ENCODE measurements at places on chromosomes 3 and 15.
A peak's percentile ranks its signal among the peaks of the same experiment; 100 is the strongest.

GRCh38 chr3:185282696-185283373, 29.0 kb upstream of the EHHADH start:
- DNase-seq: peak; percentile 95

GRCh38 chr3:178762385-178762784, 226.1 kb downstream of the KCNMB2 start:
- no peak for DNase-seq

DNA sequence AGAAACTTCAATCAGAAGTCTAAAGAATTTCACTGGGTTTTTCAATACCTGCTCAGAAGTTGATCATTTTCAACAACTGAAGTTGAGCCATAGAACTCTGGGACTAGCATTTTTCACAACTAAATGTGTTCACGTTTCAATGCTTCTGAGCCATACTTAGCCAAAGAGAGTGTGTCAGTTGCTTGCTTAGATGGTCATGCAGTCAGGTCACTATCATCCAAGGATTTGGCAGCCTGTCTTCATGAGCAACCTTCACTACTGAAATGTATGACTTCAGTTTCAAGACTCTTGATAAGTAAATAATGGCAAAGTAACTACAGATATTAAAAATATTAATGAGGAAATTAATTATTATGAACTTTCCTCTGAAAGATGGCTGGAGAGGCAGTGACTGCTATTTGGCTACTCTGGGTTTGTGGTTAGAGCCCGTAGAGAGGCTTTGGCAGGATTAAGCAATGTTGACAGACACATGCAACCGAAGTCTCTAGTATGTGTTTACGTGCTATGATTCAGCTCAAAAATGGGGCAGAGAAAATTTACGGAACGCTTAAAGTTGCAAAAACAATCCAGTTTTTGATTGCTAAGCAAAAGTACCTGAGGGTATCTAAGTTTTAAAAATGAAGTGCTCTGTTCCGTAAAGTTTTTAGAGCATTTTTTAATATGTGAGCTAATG, 133.8 kb downstream of the GMNC start:
- DNase-seq: no peak

DNA sequence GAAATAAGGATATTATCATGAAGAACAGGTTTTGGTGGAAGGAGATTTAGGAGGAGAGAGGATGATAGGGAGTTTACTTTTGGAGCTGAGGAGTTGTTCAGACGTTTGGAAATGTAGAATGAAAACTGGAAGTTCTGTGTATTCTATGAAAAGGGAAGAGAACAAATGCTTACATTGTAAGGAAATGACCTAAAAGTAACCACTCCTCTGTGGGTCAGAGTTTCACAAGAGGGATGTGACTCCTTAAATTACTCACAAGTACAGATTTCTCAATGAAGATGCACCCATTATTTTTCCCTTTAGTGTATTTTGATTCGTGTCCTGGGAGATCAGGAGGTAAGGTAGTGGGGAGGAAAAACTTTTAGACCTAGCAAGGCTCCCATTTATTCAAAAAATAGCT, 4.0 kb downstream of the RNF13 start:
- no peak for DNase-seq

- no peak for DNase-seq
These were observed 26.5 kb upstream of the TIMP4 start for GRCh38 chr3:12185172-12185710.

DNA sequence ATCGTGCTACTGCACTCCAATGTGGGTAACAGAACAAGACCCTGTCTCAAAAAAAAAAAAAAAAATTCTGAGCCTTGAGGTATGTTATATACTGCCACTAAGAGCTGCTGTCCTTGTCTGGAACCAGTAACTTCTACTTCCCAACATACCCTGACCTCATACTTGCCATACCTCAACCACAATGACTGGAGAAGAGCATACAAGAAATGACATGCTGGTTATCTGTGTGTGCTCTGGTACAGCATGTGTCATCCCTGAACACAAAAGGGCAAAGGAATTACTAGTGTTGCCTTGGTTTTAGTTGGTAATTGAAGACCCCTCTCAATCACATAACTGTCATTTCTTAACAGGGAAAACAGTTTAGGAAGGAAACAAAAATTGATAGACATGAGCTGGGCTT, 54.5 kb downstream of the MRPS25 start:
- DNase-seq: no peak

GRCh38 chr3:149401926-149402310, 24.5 kb upstream of the TM4SF1 start:
- no peak for DNase-seq

- DNase-seq: peak; percentile 63
These were observed 1.4 kb downstream of the ST6GAL1 start for GRCh38 chr3:186931532-186932280.

DNA sequence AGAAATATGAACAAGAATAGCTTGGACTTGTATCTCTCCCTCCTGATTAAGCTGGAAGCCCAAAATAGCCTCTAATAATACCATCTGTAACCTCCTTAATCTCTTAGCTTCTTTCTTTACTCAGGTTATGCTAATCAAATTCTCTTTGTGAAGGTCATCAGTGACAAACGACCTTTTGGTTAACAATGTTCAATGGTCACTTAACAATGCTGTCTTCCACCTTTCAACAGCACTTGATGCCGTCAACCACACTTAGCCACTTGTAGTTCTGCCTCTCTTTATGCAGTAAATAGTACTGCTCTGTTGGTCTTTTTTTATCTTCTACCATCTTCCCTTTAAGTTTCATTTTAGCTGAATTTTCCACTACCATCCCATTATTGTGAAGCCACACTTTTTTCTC, 476.6 kb upstream of the TGFBR2 start:
- DNase-seq: no peak

DNA sequence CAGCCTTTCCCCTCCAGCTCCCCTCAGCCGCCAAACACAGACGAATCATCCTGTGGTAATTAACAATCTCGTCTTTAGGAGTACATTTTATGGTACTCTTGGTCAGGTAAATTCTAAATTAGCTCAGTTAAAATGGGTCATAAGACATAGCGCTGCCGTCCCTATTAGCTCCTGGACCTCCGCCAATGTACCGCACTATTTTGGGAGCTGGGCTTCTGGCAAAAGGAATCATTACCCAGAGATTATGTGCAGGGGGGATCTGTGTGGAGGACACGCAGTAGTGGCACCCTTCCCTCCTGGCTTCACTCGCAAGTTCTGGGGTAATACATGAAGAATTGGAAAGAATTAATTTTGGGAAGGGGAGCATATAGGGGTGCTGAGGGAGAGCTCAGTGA, 68.6 kb upstream of the ONECUT1 start:
- DNase-seq: no peak

DNA sequence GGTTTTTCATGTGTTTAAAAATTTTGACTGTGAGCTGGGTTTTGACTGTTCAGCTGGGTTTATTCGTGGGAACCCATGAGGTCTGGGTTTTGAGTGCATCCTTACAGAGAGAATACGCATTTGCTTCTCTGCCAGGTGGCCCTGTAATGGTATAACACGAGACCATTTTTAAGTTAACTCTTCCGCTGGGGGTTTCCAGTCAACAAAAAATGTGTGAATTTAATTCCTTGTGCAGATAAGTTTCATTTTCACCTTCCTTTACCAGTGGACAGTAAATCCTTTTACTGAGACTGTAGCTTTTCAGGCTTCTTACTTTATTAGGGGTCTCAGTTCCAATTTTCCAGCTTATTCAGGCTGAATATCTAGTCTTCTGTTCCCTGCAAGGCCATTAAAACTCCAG, 149.6 kb downstream of the OPA1 start:
- no peak for DNase-seq

DNA sequence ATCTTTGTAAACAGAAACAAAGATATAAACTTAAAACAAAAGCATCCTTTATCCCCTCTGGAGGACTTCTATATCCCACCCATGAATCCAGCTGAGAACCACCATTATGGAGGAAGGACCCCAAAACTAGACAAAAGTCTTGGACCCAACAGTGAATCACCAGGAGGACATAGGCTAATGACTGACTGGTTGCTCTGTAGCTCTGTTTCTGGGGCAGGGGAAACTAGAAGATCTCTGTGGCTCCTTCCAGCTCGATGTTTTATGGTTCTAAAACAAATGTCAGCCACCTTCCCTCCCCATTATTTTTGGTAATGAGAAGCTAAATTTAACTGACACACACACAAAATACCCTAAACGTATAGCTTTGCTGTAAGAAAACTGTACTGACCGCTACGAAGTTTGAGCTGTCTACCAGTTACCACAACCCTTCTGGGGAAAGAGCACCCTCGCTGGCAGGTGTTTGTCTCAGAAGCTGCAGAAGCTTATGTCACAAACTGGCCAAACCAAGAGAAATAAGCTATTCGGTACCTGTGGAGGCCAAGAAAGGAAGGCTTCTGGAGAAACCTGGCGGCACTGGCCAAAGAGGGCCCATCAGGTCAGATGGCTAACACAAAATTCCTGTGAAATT, 36.4 kb downstream of the MB21D2 start:
- DNase-seq: no peak

DNA sequence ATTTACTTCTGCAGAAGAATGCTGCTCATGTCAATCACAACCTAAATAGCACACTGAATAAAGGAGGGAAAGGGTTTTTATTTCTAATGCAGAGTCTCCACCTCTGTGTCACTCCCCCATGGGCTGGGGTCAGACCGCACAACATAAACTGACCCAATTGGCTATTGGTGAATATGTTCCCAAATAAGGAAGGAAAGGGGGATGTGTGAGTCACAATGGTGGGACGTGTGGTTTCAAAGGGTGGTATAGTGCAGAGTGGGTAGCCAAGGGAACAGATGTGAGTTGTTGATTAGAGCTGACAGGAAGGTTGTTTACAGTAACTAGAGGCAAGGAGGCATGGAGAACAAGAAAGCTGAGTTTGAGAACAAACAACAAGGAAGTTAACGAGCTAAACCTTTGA, 491.8 kb downstream of the ZPLD1 start:
- DNase-seq: no peak

DNA sequence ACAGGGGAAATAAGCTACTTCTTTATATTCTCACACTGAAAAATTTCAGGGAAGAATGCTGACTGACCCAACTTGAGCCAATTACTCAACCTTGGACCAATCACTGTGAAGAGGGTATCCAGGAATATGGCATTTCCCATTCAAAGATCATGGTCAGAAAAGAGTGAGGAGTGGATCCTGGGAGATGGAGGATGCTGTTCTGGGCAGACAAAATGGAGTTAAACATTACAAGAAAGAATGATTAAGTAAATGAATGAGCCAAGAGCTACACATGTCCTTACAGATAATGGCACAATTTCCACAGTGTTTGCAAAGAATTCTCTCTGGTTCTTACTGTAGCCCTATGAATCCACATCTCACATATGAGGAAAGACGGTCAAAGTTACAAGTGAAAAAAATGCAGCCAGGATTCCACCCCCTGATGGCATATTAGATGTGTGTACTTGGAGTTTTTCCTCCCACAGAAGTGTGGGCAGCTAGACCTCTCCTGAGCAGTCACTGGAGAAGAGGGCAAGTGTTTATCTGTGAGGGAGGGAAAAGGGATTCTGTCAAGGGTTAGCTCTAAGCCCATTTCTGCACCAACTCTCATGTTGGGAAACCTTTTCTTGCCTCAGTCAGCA, 33.8 kb downstream of the AMOTL2 start:
- no peak for DNase-seq

- no peak for DNase-seq
These were observed 117.3 kb downstream of the ADAMTS17 start for GRCh38 chr15:100224206-100225185.

DNA sequence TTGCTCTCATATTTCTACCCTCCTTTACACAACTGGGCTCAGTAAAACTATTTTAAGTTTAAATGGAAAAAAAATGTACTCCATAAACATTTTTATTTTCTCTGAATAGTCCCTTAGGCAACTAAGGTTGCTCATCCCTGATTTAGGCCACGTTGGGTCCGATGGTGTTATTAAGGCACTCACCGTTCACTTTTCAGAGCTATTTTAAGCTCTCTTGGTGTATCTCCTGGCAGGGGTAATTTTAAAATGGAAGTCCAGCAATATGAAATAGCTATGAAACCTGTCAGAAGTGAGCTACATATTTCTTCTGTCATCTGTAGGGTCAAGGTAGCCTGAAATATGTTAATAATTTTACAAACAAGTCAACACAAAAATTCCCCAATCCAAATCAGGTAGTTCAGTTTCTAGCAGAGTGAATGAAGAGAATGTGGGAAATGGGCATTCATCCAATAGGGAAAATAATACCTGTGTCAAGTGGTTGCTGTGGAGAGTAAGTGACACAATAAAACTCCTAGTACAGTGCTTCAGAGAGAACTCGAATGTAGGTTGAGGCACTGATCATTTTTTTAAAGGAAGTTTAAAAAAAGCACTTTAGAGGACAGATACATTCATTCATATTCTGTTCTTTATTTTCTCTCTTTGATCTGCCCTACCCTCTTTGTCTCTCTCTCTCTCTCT, 209.3 kb upstream of the FEZF2 start:
- no peak for DNase-seq

- DNase-seq: peak; percentile 50
These were observed 70.7 kb downstream of the IQSEC1 start for GRCh38 chr3:13002398-13003124.

GRCh38 chr3:49133226-49133951, 539 bp upstream of the LAMB2 start:
- DNase-seq: no peak

DNA sequence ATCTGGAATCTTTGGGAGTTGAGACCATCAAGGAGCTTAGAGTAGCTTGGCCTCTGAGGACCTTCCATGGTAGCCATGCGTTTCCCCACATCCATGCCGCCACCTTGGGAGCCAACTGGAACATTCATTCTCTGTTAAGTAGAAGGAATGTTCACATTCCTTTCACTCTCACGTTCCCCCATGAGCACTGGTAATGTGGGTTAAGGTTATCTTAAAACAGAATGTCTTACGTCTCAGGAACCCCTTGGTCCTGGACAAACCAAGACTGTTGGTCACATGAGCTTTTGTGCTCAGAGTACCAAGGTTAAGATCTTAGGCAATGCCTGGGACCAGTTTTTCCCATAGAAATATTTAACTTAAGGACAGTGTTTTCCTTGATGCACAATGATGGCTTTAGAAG, 211.7 kb upstream of the UBE2E1 start:
- DNase-seq: no peak

GRCh38 chr15:77768107-77768506, 135.4 kb upstream of the LINGO1 start:
- DNase-seq: no peak

GRCh38 chr3:56118968-56119367, 349.3 kb downstream of the ERC2 start:
- no peak for DNase-seq

DNA sequence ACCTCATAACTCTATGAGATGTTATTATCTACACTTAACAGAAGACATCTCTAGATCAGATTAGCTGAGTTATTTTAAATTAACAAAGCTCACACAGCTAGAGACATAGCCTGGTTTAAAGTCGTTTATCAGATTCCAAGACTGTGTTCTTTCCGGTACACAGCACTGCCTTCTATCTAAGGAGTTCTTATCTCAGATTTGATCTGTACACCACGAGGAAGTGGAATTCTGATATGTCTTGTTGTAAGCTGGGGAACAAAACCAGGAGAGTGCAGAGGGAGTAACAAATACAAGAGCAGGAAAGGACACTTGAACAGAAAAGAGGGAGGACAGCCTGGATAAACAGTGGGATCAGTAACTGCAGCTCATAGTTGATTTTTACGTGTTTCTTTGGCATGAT, 61.7 kb upstream of the KCNMB2 start:
- no peak for DNase-seq

GRCh38 chr15:58573270-58573669, 141.5 kb downstream of the LIPC start:
- DNase-seq: no peak

- no peak for DNase-seq
These were observed 222.7 kb upstream of the NAALADL2 start for GRCh38 chr3:174636451-174636850.
